ENCODE measurements at places on chromosomes 1 and 21. TPM values are rescaled to one million over a fixed set of nuclear protein-coding genes. Genes with fewer than 3 reads are reported as not detected.

The RGL1 gene
- 18.3 TPM for total RNA-seq

The LHX4 gene
- 0.02 TPM for total RNA-seq

The BSND gene
- not detected for total RNA-seq

The TMEM52 gene
- total RNA-seq: not detected

The AUNIP gene
- 9.1 TPM for total RNA-seq

The ANKRD45 gene
- 3.2 TPM for total RNA-seq

The TMEM39B gene
- 13.9 TPM for total RNA-seq

The CRP gene
- total RNA-seq: not detected

The RPL11 gene
- 1,213 TPM for total RNA-seq

The CGN gene
- 0.52 TPM for total RNA-seq

The CFHR1 gene
- total RNA-seq: not detected

The LRRC39 gene
- 0.20 TPM for total RNA-seq

The IVNS1ABP gene
- total RNA-seq: 51.0 TPM

The TNFAIP8L2 gene
- total RNA-seq: not detected

The FLG gene
- total RNA-seq: 0.17 TPM

The CHAF1B gene
- 14.4 TPM for total RNA-seq

The MFN2 gene
- total RNA-seq: 47.1 TPM

The KRTAP27-1 gene
- total RNA-seq: not detected

The TMEM234 gene
- total RNA-seq: 12.0 TPM

The TEDDM1 gene
- not detected for total RNA-seq

The HSD3B2 gene
- not detected for total RNA-seq

The SLC2A5 gene
- total RNA-seq: 7.1 TPM

The PLPPR4 gene
- total RNA-seq: 10.5 TPM

The S100A16 gene
- total RNA-seq: 138 TPM

The ADAMTS5 gene
- 12.2 TPM for total RNA-seq

The FCRL6 gene
- not detected for total RNA-seq

The HES4 gene
- total RNA-seq: 44.1 TPM

The LPAR3 gene
- 3.6 TPM for total RNA-seq

The NPR1 gene
- total RNA-seq: not detected

The SPATA17 gene
- 0.22 TPM for total RNA-seq

The OPRD1 gene
- not detected for total RNA-seq

The NEXN gene
- 6.0 TPM for total RNA-seq

The CCDC27 gene
- total RNA-seq: not detected

The ZMYM1 gene
- 28.1 TPM for total RNA-seq

The KMO gene
- total RNA-seq: not detected

The TGFBR3 gene
- 1.8 TPM for total RNA-seq

The CITED4 gene
- 8.3 TPM for total RNA-seq

The UTS2 gene
- not detected for total RNA-seq

The UBXN10 gene
- total RNA-seq: not detected

The NBPF14 gene
- total RNA-seq: 15.7 TPM

The HCN3 gene
- 1.7 TPM for total RNA-seq

All from M059J (cell line).